ENCODE measurements at places on chromosomes 5 and 9.

DNA sequence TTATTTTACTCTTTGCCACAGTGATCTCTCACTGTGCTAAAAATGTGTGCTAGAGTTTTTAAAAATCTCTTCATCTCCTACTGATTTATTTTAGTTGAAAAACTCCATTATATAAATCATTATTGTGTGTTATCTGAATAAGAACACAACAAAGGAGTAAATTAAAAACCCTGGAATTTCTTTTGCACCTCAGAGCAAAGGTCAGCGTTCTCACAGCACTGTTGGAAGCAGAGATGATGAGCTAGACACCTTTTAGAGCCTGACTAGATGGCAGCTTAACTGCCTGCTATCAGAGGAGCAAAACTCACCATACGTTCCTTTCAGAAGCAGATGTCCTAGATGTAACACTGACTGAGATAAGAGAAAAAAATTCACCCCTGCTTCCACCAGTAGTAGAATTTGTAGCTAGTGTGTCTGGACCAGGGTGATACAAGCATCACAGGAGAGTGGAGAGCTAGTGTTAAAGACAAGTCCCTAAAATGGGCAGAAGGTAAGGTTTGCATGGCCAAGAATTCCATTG lies 147.1 kb downstream of the ENTREP1 start:
- DNase-seq, result no peak

GRCh38 chr5:15690611-15691010 lies 190.6 kb downstream of the FBXL7 start:
- DNase-seq, result no peak

- no peak for DNase-seq
Observed at GRCh38 chr5:111772456-111773122, 15.6 kb upstream of the NREP start.

DNA sequence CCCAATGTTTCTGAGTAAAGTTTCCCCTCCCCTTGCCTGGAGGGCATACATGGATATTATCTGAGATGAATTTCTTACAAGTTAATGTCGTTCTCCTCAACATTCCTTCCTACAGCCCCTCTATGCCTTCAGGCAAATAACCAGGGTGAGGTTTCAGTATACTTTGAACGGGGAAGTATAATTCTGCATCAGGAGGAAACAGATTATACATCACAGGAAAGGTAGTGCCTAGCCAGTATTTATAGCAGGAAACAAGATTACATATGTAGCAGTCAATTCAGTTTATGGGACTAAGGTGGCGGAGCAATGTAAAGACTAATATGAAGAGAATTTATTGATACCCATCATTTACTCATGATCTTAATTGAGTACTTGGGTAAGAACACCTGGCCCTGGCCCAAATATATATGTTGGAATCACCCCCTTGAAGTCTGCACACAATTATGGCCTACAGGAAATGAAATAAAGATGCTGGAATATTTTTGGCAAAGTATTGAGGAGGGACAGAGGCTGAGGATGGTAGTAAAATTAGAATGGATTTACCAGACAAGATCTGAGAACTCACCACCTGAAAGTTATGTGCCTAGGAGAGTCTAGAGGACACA lies 661.1 kb downstream of the PTPRD start:
- DNase-seq, result no peak

- DNase-seq, result no peak
Observed at GRCh38 chr9:121301881-121302286, 33.9 kb downstream of the GSN start.

DNA sequence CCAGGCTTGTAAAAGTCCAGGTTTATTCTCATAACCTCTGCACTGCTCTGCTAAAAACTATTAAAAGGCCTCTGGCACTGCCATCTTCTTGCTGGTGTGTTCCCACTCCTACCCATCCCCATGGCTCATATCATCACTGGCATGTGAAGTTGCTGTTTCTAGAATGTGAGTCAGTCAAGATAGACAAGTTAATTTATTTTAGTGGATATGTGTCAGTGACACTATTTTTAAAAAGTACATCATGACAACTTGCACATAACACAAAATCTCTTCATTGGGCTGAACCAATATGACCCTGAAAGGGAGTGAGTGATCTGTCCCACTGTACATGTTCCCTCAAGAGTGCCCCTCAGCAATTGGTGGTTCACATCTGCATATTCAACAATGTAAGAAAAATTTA lies 299.7 kb downstream of the NFIB start:
- DNase-seq, result no peak

GRCh38 chr5:124819201-124819600 lies 72.8 kb upstream of the ZNF608 start:
- no peak for DNase-seq

DNA sequence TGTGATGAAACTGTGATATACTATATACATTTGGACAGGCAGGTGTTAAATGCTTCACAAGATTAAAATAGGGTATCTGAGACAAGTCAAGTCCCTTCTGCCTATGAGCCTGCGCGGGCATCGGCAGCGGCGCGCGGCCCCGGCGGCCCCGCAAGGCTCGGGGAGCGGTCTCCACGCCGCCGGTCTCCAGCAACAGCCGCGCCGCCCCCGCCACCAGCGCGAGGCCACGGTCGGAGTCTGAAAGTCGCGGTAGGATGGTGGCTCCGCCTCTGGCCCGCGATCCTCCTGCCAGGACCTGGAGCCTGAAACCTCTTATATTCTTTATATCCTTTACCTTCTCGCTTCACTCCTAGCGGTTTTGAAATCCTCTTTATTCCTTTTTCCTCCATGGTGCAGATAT lies 99.4 kb downstream of the INSL6 start:
- no peak for DNase-seq

DNA sequence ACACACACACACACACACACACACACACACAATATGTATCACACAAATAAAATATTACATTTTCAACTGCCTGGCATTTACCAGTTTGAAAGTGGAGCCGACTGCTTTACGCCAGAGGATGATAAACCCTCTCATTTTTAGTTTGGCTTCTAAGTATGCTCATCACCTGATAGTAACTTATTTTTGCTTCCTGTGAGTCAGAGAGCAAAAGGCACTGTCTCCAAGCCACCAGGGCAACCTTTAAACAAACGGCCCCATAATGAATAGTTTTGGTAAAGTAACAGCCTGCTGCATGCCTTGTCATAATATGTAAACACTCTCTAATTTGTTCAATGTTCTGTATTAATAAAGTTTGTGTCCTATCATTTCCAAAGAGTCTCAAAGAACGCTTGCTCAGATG lies 26.9 kb downstream of the KLF4 start:
- DNase-seq, result no peak

Data from CD4-positive, alpha-beta T cell treated with Interferon gamma for 1 hour (primary cell).